Camera-type eye (tissue), 1 donor: ENCODE measurements at places on chromosomes 1 and 21. TPM values are rescaled to one million over a fixed set of nuclear protein-coding genes. Genes with fewer than 3 reads are reported as not detected.

Gene PTAFR
- 2.0 TPM for total RNA-seq

Gene PLPPR4
- 39.2 TPM for total RNA-seq

Gene RHD
- 0.49 TPM for total RNA-seq

Gene OPTC
- 40.7 TPM for total RNA-seq

Gene COL11A1
- 239 TPM for total RNA-seq

Gene AHDC1
- total RNA-seq: 38.8 TPM

Gene S100A7A
- total RNA-seq: not detected

Gene CD55
- 27.0 TPM for total RNA-seq

Gene G0S2
- total RNA-seq: 9.5 TPM

Gene KCNE1
- 0.33 TPM for total RNA-seq

Gene AADACL3
- total RNA-seq: 0.11 TPM

Gene PCAT6
- total RNA-seq: not detected

Gene PPIAL4G
- not detected for total RNA-seq

Gene TIE1
- 33.0 TPM for total RNA-seq

Gene TNFAIP8L2
- 1.9 TPM for total RNA-seq

Gene GBP7
- total RNA-seq: not detected

Gene CRP
- total RNA-seq: not detected

Gene CBR3
- total RNA-seq: 3.0 TPM

Gene ATP6V1G3
- not detected for total RNA-seq

Gene FTCD
- 1.1 TPM for total RNA-seq

Gene PIK3R3
- total RNA-seq: 33.9 TPM

Gene KRTAP10-7
- total RNA-seq: not detected

Gene TARS2
- total RNA-seq: 24.4 TPM

Gene ADORA3
- 1.2 TPM for total RNA-seq

Gene SHISA4
- total RNA-seq: 26.5 TPM

Gene CADM3
- total RNA-seq: 89.3 TPM

Gene CFHR4
- not detected for total RNA-seq

Gene SYT11
- total RNA-seq: 134 TPM

Gene ATF3
- total RNA-seq: 15.1 TPM

Gene S100A12
- 3.5 TPM for total RNA-seq

Gene MATN1
- 0.33 TPM for total RNA-seq

Gene TMEM269
- 0.44 TPM for total RNA-seq

Gene OR2L13
- 0.71 TPM for total RNA-seq

Gene C4BPA
- total RNA-seq: not detected

Gene RPTN
- not detected for total RNA-seq

Gene ZNF683
- total RNA-seq: not detected

Gene FLG2
- total RNA-seq: 0.88 TPM

Gene OR6N1
- total RNA-seq: not detected

Gene PLA2G2F
- not detected for total RNA-seq

Gene RAB25
- 3.6 TPM for total RNA-seq

Gene AJAP1
- total RNA-seq: 7.6 TPM

Gene TTC34
- total RNA-seq: 0.27 TPM

Gene TSPAN1
- 0.49 TPM for total RNA-seq

Gene CHRNB2
- 12.7 TPM for total RNA-seq

Gene TNFRSF25
- 30.7 TPM for total RNA-seq
